ENCODE measurements at places on chromosomes 13 and 19.

GRCh38 chr13:30422054-30422839, at the start of gene UBE2L5:
UBE2L5 (plus strand) TSS chr13:30422493; CDS start chr13:30427991, 5,498 bp downstream.
- peak; percentile 68 for DNase-seq

DNA sequence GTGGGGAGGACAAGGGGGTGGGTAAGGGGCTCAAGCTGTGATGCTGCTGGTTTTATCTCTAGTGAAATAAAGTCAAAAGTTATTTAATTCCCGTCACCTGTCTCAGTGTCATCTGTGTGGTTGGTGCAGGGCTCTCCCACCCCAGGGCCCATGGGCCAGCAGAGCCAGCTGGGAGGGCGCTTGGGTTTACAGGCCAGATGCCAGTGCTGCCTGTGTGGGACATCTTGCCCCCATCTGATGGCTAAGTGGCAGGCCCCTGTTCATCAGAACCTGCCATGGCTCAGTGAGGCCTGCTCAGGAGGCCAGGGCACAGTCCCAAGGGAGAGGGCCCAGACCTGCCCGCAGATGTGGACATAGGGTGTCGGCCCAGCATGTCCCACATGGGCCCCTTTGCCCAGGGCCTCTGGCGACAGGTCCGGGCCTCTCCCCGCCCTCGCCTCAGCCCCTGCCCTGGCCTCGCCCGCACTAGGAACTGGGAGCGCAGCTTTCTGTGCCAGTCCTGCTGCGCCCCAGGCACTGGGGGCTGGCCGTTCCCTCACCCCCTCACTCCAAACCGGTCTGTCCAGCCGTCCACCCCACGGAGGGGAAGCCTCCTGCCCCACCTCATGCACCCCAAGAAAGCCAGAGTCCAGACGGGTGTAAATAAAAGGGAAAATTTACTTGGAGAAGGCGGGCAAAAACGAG, 5.3 kb downstream of the ZNF296 start:
- DNase-seq = no peak

DNA sequence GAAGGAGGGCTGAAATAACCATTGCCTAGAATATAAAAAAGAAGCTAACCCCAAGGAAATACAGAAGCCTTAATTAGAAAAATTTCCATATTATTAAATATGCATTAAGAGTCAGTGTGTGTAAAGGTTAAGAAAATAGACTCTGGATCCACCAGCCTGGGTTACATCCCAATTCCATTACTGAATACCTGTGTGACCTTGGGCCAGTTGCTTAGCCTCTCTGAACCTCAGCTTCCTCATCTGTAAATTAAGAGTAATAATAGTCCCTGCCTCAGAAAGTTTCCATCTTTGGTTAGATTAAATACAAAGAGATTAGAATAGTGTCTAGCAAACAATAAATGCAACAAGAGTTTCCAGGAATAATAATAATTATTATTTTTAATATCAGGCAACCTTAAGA, 54.5 kb downstream of the ATP7B start:
- DNase-seq = no peak

DNA sequence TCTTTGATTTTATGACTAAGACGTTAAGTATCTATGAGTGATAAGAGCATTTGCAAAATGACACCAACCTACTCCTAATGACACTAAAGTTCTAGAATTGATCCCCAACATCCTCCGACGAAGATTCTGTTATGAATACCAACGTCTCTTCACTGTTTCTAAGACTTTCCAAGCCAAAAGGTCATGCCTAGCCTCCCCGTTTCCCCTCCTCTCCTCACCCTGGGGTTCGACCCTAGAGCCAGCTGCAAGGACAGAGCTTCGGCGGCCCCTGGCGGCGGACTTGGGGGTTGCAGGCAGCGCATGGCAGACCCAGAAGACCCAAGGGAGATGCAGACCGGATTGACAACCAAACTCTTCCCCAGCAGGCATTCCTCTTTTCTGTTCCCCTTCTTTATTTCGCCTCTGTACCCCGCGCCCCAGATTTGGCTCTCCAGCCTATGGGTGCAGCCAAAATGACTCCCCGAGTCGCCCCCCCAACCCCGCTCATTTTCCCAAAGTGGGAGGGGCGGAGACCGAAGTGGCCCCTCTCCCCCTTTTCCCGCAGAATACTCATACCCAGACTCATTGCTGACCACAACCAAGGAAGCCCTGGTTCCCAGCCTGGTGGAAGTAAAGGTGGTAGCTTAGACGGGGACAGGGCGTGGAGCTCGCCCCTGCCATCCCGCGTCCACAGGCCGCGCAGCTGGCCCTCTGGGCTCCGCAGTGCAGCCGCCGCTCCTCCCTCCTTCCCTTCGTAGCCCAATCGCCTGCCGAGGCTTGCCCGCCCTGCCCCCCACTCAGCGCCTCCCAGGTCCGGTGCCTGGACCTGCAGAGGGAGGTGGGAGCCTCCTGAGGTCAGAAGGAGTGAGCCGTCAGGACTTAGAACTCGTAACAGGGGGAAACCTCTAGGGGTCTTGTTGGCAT, 4.1 kb upstream of the EML2 start:
- DNase-seq = peak; percentile 89

DNA sequence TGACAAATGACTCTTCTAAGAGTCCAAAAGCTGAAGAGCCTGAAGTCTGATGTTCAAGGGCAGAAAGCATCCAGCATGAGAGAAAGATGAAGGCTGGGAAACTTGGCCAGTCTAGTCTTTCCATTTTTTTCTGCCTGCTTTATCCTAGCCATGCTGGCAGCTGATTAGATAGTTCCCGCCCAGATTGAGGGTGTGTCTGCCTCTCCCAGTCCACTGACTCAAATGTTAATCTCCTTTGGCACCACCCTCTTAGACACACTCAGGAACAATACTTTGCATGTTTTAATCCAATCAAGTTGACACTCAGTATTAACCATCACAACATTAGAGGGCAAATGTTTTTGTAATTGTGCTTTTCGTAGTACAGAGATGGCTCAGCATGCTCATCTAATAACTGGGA, 267.5 kb upstream of the KLHL1 start:
- no peak for DNase-seq

- no peak for DNase-seq
Measured at GRCh38 chr13:23797276-23797903, 91.8 kb downstream of the MIPEP start.

GRCh38 chr19:38194061-38194701, 29.8 kb downstream of the DPF1 start:
- no peak for DNase-seq

GRCh38 chr19:38425810-38426466, at the start of gene RASGRP4:
RASGRP4 (minus strand) TSS chr19:38426219; CDS start chr19:38426091, 128 bp downstream.
- DNase-seq = peak; percentile 56

GRCh38 chr19:29404015-29404414, 121.8 kb upstream of the VSTM2B start:
- no peak for DNase-seq

DNA sequence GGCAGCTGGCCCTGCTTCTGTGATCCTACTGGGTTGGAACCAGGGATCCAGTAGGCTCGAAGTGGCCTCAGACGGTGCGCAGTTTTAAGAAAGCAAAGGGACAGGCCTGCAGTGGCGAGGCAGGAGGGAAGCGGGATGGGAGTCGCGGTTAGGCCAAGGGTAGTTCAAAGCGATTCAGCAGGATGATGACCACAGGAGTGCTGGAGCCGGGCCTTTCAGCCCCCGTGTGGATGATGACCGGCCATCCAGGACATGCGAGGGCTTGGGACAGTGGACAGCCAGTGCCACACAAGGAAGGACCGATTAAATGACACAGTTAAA, 854 bp downstream of the RNASEH2B start:
- DNase-seq = no peak

DNA sequence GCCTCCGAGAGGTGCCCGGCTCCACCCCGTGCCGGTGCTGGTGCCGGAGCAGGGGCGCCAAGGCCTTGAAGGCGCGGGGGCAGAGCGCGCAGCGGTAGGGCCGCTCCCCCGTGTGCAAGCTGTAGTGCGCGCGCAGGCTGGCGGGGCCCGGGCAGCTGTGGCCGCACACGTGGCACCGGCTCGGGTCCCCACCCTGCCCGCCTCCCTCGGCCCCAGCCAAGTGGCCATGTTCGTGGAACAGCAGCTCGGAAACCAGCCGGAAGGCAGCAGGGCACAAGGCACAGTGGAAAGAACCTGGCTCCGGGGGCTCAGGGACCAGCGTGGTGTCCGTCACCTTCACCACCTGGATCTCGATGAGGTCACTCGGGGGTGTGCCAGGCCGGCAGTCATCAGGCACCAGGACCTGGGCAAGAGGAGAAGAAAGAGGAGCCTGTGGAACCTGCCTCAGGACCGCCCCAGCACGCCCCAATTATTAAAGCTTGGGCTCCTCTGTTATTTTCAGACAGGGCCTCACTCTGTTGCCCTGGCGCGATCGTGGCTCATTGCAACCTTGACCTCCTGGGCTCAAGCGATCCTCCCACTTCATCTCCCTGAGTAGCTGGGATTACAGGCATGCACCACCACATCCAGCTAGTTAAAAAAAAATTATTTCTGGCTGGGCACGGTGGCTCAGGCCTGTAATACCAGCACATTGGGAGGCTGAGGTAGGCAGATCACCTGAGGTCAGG, 2.0 kb downstream of the ZNF784 start:
- DNase-seq = no peak

All from CD4-positive, alpha-beta T cell treated with Interleukin-15 for 1 hour (primary cell).